ENCODE measurements at places on chromosomes 4 and X.

DNA sequence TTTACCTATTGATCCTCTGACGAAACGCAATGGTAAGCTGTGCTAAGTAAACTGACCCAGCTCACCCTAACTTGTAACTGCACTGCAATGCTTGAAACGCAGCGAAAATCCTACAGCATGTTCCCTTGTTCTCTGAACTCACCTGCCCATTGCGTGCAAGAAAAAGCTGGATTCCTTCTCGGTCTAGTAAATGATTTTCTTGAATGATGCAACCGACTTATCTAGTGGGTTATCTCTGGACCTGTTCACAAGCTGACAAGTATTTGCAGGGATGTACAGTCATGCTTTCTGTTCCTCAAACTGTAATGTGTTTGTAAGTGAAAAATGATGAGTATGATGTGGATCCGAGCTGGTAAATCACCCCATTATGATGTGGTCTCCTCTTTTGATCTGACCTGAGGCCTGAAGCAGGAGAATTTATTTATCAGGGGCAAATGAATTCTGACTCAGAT, 140.1 kb downstream of the BTC start:
- DNase-seq: peak; percentile 22

GRCh38 chr4:14167876-14168510, 540.5 kb upstream of the BOD1L1 start:
- DNase-seq: no peak

- no peak for DNase-seq
These were observed 113.0 kb downstream of the FBXW7 start for GRCh38 chr4:152422817-152423320.

DNA sequence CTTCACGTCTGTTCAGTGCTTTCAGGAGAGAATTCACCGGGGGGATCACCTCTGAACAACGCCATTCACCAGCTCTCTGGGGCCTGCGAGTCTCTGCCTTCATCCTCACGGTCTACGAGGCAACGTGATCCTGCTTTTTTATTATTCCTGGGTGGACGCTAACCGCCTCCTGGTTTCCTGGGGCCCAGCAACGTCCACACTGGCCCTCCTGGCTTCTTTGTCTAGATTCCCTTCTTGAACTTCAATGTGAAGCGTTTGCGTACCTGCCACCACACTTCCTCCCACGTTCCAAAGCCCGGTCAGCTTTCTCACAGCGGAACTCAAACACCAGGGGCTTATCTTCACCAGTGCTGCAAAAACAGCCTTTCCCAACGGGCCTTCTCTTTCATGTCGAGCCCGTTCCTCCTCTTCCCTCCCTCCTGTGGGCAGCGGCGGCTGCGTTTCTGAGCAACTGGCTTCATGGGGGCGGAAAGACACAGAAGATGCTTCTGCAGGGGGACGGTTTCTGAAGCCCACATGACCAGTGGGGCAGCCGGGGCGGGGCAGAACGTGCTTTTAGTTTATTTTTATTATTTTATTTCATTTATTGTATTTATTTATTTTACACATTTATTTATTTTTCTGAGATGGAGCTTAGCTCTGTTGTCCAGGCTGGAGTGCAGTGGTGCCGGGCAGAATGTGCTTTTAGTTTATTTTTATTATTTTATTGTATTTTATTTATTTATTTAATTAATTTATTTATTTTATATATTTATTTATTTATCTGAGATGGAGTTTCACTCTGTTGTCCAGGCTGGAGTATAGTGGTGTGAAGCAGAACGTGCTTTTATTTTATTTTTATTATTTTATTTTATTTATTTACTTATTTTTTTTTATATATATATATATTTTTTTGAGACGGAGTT, 64.6 kb downstream of the CRLF2 start:
- no peak for DNase-seq

GRCh38 chr4:5711479-5712184, 631 bp downstream of the EVC start:
- DNase-seq: peak; percentile 38

- DNase-seq: no peak
These were observed 120.6 kb downstream of the REELD1 start for GRCh38 chr4:146334862-146335449.
